ENCODE measurements at places on chromosomes 6 and 20.

DNA sequence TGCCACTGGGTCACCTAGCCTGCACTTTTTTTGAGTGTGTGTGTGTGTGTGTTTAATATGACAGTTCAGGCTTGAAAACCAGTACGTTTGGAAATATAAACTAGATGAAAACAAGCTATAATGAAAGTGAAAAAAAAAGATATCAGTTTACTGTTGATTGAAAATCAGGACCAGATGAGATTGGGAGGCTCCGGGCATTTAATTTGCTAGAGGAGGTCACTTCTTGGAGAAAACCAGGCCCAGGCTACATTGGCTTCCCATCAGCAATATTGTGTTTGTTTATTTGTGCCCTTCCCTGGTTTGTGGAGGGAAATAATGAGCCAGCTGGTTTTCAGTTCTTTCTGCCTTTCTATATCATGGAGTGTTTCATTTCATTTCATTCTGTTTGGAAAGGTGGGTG, 246.6 kb upstream of the JAG1 start:
- no peak for DNase-seq

GRCh38 chr20:60062431-60063047, 104.3 kb downstream of the CDH26 start:
- DNase-seq = no peak

DNA sequence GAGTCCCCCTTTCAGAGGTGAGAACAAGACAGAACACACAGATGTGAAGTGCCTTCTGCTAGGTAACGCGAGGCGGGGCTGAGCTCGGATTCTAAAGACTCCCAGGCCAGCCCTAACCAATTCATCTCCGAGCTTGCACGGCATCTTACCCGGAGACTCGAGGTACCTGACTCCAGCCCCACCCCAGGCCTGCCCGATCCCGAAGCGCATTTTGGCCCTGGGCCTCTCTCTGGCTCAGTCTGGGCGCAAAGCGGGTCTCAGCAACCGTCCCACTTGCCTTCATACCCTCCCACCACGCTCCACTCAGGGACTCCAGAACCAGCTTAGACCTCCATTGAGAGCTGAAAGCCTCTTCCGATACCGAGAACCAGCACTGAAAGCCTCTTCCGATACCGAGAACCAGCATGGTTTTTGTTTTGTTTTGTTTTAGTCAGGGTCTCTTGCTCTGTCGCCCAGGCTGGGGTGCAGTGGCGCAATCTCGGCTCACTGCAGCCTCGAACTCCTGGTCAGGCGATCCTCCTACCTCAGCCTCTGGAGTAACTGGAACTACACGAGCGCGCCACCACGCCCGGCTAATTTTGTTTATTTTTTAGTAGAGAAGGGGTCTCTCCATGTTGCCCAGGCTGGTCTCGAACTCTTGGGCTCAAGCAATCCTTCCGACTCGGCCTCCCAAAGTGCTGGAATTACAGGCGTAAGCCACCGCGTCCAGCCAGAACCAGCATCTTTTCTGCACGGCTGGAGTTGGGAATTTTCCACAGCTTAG, 557 bp upstream of the DYNLRB1 start:
- DNase-seq = peak; percentile 83

DNA sequence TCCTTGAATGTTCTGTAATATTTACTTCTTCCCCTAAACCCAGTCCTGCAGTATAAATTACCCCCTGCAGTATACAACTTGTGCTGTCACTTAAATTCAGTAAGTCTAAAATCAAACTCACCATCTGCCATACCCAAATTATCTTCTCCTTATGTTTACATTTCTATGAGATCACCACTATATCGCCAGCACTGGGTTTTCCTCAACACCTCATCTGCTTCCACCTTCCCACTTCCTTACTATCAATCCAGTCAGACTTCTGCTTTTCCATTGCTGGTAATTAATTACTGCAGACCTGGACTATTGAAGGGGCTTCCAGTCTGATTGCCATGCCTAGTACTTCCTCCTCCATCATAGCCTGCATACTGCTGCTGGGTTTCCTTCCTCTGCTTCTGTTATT, 15.2 kb downstream of the EFHC1 start:
- DNase-seq = no peak

- no peak for DNase-seq
Measured at GRCh38 chr6:87847135-87847829, 145.2 kb upstream of the AKIRIN2 start.

DNA sequence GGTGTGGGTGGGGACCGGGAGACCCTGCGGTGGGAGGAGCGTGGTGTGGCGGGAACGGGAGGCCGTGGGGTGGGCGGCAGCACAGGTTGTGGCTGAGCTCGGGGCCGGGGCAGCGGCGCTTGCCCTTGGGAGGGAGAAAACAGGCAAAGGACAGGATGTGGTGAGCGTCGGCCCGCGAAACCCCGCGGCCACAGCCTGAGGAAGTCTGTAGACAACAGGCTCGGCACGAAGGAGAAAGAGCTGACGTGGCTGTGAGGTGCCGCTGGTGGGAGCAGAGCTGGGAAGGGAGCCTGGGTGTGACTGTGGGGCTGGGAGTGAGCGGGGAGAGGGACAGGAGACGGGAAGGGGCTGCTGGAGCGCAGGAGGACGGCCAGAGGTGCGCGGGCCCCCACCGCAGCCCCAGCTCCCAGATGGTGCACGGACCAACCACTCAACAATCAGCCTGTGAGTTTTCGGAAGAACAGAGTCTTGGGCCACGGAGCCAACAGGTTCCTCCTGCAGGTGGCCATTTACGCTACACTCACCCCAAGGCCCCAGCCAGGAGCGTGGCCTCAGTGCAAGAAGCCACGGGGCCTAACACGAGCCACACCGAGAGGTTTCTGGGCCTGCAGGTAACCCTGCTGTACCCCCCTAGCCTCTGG, 202.8 kb downstream of the DLL1 start:
- DNase-seq = no peak

DNA sequence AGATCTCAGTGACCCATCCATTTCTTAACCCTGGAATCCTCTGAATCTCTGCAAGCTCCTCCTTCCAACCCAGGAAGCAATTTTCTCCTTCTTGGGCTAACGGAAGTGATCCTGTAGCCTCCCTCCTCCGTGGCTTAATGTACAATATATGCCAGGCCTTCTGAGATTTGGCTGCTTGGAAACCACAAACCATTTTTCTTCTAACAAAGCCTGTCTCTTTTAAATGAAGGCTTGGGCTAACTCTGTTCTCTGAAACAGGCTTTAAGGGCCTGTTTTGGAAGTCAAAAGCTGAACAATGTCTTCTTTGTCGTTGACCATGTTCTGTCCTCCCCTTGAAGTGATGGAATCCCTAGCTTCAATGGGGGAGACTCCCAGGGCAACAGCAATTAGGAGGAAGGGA, 14.9 kb downstream of the FYN start:
- no peak for DNase-seq

DNA sequence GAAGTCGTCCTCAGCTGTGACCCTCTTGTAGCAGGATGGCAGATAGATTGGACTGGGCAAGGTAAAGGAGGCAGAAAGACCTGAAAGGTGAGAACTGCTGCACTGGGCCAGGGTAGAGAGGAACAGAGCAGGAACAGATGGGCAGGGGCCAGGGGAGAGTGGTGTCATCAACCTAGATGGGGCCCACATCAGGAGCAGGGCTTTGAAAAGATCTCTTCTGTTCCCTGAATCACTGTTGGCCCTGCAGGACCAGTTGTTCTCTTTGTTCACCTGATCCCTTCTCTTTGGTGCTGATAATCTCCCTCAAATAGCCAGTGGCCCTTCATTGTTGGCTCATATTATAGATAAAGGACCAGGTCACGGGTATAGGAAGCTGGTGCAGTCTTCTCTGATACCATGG, 59.9 kb downstream of the DTD1 start:
- DNase-seq = no peak

- no peak for DNase-seq
Measured at GRCh38 chr6:72412709-72413044, 209.2 kb upstream of the KCNQ5 start.

DNA sequence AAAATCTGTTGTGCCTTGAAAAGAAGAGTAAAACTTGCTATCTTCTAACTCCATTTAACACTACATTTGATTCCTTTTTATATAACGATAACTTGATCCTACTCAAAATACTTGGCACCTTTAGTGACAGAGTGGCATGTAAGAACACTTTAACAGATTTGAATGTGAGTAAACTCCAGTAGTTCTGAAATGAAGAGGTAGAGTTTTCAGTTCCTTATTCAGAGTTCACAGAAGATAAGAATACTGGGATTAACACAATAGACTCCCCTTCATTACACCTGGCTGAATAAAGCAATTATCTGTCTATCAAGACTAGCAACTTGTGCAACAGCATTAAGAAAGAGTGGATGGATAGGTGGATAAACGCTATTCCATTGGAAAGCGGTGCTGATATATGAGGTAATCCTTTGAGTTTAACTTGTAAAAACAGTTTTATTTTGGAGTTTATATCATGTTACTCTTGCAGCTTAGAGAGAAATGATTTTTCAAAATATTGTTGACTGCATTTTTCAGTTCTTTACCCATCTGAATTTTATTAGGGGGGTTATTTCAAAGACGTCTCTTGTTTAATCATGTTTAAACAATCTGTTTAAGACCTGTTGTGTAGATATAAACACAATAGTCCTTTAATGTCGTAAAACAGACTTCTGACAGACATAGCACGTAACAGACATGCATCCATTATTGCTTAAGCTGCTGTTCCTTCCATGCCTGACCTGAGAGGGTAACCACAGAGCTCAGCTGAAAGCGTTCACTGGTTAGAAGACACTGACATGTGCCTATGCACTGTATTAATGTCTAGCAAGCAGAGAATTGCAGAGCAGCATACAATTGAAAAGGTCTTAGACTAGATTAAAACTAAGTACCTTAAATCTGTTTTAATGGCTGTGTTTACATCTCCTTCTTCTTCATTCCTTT, 102.4 kb upstream of the SUPT3H start:
- no peak for DNase-seq

DNA sequence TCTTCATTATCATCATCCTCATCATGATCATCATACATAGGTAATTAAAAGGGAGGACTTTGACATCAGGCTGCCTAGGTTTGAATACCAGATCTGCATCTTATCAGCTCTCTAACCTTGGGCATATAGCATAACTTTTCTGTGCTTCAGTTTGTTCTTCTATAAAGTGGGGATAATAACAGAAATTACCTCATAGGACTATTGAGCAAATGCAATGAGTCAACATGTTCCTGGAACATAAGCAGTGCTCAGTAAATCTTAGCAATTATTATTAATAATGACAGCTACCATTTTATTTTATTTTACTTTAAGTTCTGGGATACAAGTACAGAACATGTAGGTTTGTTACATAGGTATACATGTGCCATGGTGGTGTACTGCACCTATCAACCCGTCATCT, 7.2 kb downstream of the C20orf202 start:
- no peak for DNase-seq

DNA sequence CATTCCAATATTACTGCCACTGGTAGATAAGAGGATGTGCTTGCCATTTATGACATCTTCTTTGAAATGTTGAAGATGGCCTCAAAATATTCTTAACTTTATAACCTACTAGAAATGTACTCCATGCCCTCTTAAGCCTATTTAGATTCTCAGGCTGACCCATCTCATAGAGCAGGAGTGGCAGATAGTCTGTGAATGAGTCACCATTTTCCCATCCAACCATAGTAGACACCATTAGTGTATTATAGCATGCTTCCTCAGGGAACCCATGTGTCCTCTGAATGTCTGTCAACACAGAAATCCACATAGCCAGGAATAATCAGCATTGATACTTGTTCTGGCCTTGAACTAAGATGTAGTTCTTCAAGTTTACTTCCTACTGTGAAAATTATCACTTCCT, 150.2 kb downstream of the IMPG1 start:
- no peak for DNase-seq

GRCh38 chr6:7166410-7167293, 58.9 kb downstream of the RREB1 start:
- peak; percentile 66 for DNase-seq

GRCh38 chr6:159092631-159093030, 47.8 kb upstream of the TAGAP start:
- peak; percentile 6 for DNase-seq

DNA sequence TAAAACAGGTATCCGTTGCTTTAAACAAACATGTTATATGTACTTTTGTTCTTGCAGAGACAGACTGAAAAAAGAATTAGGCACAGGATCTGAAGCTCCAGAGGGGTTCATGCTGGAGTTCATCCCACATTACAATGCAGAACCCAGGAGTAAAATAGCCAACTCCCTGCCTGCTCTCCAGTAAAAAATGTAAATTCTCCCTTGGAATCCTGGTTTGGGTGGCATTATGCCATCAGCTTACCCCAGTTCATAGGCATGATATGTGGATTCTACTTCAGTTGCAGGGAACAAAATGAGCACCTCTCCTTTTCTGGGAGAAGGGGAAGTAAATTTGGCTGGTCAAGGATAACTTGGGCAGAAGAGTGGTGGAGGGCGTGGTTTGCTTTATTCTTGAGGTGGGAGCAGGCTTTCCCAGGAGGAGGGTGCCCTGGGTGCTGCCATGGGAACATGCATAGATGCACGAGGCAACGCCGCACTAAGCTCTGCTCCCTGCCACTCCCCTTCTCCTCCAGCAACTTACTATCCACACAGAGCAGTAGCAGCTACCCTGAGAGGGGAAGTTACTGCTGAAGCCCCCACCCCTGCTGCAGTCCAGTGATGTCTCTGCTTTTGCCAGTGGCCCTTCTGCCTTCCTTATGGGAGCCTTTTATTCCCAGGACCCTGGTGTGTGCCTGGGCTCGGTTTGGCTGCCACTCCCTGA, 71.6 kb upstream of the GLP1R start:
- DNase-seq = no peak

DNA sequence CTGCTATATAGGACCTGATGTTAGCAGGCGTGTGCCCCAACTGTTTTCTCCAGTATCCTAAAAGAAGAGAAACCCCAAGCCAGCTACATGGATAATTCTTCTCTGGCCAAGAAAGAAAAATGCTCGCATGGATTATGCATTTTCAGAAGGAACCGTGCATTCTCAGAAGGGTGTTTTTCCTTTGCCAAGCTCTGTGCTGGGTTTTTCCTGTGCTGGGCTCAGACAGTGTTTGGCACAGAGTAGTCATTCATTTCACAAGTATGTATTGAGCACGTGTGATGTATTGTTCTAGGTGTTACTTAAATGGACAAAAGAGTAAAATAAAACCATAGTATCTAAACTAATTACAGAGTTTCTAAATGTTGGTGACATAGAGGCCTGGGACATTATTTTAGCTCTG, 62.7 kb upstream of the ZNF133 start:
- DNase-seq = no peak

- peak; percentile 66 for DNase-seq
Measured at GRCh38 chr20:55500130-55500529, 505.2 kb downstream of the CBLN4 start.

GRCh38 chr6:15504581-15505350, 158.1 kb downstream of the DTNBP1 start:
- DNase-seq = peak; percentile 39

- DNase-seq = no peak
Measured at GRCh38 chr6:132750455-132751248, 7.1 kb downstream of the VNN2 start.

GRCh38 chr20:36304786-36305495, 1.2 kb upstream of the DLGAP4 start:
- no peak for DNase-seq

- no peak for DNase-seq
Measured at GRCh38 chr6:12324748-12325147, 34.6 kb downstream of the EDN1 start.

Measured in colonic mucosa (tissue), 4 donors.